ENCODE measurements at places on chromosomes 16 and 17.

GRCh38 chr17:63993368-63993985, 4.7 kb upstream of the PRR29 start:
- peak; percentile 22 for DNase-seq

DNA sequence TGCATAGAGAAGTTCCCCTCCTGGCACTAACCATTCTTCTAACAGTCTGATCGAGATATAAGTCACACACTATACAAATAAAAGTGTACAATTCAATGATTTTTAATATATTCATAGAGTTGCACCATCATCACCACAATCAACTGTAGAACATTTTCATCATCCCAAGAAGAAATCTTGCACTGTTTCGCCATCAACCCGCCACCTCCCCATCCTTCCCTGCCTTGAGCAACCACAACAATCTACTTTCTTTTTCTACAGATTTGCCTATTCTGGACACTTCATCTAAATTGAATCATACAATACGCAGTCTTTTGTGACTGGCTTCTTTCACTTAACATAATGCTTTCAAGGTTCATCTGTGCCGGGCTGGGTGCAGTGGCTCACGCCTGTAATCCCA, 33.0 kb upstream of the GUCY2D start:
- DNase-seq, result no peak

DNA sequence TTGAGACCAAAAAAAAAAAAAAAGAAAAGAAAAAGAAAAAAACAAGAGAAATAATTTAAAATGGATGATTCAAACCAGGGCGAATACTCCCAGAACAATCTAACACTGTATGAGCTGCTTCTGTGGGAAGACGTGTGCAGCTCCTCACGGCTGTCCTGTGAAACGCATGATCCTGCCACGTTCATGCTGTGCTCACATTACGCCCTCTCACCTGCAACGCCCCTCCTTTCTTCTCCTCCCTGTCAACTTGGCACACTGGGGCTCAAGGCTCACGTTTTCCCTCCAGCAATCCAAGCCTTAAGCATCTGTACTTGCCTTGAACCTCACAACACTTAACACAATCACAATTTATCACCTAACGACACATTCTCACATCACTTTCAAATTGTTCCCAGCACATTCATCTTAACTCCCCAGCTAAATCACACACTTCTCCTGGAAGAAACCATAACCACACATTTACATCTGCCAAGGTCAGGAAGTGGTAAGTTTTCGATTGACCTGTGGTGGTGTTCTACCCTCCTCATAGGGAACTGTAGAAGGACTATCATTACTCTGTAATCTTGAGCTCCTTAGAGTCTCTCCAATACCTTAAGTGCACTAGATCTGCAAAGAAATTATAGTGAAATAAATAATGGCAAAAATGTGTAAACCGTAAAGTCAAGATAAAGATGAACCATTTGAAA, 29.1 kb downstream of the MBTPS1 start:
- no peak for DNase-seq

- no peak for DNase-seq
Measured at GRCh38 chr17:58666858-58667267, 25.0 kb downstream of the TEX14 start.

- DNase-seq, result peak; percentile 49
Measured at GRCh38 chr17:57864273-57864672, 14.4 kb upstream of the MRPS23 start.

DNA sequence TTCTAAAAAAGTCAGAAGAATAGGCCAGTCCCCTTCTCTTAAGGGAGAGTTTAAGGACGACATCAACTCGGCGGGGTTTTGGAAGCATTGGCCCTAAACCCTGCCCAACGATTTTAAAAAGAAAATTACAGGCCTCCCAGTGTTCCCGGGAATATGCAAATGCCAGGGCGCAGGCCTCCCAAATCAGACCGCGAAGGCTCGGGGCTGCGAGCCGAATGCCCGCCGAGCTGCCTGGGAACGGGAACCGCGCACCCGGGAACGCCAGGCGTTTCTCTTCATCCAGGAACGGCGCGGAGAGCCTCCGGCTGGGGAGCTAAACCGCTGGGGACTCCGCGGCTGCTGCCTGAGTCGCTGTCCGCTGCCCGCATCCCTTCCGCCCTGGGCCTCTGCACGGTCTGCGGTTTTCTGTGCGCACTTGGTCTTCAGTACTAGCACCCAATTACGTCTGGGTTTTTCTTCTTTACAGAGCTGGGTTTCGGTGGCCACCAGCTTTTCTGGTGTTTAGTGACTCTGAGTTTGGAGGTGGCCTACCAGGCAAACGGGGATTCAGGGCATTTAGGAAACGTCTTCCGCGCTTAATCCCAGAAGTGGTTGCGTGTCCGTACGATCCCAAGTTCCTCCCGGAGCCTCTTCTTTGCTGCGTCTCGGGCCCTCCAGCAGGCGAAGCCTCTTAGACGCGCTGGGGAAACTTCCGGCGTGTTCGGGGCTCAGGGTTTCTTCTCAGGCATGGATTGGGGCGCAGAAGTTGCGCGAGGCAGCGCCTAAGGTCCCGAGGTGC, 5.7 kb downstream of the IRX5 start:
- peak; percentile 95 for DNase-seq

- DNase-seq, result no peak
Measured at GRCh38 chr17:59791603-59792457, 84.4 kb downstream of the VMP1 start.

GRCh38 chr17:60641810-60642220, 35.8 kb upstream of the BCAS3 start:
- DNase-seq, result peak; percentile 85

- peak; percentile 22 for DNase-seq
Measured at GRCh38 chr17:50072130-50072529, 16.2 kb downstream of the ITGA3 start.

DNA sequence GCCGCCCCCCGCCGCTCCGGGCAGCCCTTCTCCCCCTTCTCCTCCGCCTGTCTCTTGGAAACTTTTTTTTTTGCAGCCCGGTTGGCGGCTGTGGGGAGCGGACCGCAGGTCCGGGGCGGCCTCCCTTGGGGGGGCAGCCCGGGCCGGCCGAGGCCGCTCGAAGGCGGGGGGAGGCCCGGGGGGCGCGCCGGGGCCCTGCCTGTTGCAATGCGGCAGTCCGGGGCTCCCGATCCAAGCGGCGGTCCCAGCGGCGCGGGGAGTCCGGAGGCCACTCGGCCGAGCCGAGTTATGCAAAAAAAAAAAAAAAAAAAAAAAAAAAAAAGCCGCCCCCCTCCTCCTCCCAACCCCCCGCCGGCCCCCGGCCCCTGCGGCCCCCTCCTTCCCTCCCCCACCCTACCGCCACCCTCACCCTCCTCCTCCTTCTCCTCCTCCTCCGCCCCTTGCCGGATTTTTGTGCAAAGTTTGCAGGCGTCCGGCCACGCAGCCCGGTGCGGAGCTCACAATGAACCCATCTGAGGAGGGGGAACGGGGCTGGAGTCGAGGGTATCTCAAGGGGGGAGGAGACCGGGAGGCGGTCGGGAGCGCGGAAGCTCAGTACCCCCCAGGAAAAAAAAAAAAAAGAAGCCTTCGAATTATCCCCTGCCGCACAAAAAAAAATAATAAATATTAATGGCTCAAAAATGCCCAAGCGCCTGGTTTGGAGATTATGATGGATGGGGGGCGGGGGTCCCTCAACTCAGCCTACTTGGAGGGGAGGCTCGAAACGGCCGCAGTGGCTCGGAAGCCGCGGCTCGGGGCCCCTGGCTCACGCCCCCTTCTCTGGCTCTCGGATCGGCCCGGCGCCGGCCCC, at the start of gene ZNF423:
Gene ZNF423, minus strand, starts transcription at position 291 of the 850 bp plus-strand sequence. CDS start 338 bp downstream, outside the sequence.
- peak; percentile 77 for DNase-seq

GRCh38 chr16:30985401-30986128, 558 bp downstream of the HSD3B7 start:
- no peak for DNase-seq

- no peak for DNase-seq
Measured at GRCh38 chr16:68062910-68063393, 22.2 kb upstream of the NFATC3 start.

- no peak for DNase-seq
Measured at GRCh38 chr17:9370467-9370866, 205.2 kb downstream of the STX8 start.

DNA sequence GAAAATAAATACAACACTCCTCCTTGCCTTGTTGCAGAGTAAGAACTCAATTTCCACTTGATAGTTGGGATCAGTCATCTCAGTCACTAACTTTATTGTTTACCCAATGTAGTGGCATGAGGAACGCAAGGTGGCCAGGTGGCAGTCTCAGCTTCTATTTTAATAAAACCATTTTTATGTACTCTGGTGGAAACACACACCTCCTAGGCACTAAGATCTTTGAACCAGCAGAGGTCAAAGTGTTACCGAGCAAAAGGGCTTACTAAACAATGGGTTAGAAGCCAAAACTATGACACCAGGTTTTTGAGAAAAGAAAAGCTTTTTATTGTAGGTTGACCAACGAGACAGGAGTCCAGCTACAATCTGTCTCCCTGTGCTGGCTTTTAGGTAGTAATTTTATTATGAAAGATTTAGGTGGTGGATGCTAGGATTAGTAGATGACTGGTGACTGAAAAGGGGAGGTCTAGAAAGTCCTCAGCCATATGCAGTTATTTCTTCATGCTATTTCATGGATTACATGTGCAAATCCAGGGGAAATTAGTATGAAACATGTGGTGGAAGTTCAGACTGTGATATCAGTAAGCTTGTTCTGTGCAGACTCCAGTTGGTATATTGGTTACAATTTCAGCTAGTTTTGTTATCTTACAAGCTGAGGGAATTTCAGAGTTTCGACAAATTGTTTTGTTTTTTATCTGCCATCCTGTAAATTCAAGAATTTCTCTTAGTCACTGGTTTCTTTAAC, 122.3 kb downstream of the PCTP start:
- no peak for DNase-seq

- peak; percentile 93 for DNase-seq
Measured at GRCh38 chr16:66842765-66843164, 1.4 kb upstream of the CA7 start.

GRCh38 chr17:81218991-81219390, 3.8 kb downstream of the CEP131 start:
- peak; percentile 11 for DNase-seq

DNA sequence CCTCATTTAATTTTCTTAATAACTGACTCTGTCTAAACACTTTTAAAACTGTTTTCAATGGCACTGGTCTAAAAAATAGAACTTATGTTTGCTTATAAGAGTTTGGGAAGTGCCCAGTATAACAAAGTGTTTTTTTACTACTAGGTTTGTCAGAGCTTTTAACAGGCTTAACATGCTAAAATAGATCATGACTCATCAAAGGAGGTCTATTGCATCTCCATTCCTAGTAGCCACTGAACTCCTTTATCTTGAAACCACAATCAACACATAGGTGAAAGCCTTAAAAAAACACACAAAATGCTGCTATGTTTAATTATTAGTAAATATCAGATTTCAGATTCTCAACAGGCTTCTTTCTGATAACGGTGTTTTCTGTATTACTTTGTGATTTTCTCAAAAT, 196.4 kb upstream of the KIF2B start:
- DNase-seq, result peak; percentile 71

DNA sequence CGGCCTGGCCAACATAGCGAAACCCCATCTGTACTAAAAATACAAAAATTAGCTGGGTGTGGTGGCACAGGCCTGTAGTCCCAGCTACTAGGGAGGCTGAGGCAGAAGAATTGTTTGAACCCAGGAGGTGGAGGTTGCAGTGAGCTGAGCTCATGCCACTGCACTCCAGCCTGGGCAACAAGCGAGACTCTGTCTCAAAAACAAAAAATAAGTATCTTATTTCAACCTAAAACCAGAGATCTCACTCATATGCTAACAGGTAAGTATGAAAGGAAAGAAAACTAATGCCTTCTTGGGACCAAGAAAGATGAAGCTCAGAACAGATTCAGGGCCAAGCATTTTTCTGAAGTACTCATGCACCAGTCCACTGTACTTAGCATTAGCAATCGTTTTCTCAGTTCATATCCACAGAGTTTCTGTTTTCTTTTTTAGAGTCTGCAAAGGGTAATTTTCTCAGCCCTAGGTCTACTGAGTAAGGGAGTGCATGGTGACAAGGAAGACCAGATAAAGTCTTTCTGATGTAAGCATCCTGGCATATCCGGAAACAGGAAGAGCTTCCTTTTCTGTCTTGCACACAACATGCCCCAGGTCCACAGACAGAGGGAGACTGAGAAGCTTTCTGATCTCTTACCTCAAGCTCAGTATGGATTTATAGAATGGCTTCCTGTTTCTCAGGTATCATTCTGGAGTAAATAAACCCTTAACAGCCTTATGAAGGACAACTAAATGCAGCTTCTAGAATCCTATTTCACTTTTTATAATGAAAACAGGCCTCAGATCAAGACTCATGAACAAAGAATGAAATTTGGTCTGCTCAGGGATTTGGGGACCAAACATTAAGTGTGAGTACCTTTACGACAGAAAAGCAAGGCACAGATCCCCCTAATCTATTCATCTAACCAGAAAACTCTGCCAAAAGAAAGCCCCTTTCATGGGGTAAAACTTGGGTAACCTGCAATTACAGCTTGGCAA, 38.7 kb upstream of the FOXJ1 start:
- DNase-seq, result no peak

- DNase-seq, result no peak
Measured at GRCh38 chr17:47797797-47798196, 23.8 kb downstream of the OSBPL7 start.

- no peak for DNase-seq
Measured at GRCh38 chr17:16281351-16281750, 64.3 kb downstream of the PIGL start.

DNA sequence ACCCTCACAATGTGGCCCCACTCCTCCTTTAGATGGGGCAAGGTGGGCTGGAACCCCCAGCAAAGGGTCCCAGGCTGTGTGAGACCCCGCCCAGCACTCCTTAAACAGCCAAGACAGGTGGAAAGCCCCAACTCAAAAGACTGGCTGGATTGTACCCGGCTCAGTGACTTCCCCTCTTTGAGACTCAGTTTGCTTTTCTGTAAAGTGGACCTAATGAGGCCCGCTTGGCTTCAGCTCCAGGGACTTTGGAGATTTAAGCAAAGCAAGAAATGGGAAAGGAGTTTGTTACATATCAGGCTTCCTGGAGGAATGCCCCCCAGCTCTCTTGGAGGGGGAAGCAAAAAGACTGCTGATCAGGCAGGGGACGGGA, 39.3 kb downstream of the SNX20 start:
- DNase-seq, result no peak

DNA sequence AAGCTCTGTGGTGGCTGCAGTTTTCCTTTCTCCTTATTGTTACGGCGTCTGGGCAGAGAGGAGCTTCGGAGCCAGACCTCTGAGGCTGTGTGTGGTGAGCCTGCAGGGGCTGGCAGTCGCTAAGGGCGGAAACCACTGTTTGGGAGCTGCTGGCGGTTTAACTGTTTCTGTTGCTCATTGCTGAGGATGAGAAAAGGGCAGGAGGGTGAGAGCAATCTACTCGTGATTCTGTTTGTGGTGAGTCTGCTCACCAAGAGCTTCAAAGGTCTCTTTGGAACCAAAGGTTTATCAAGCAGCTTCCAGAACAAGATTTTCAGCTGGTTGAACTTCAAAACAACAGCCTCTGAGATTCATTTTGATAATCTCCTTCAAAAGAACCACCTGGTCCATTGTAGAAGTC, 143.9 kb downstream of the ANKFN1 start:
- DNase-seq, result peak; percentile 61

DNA sequence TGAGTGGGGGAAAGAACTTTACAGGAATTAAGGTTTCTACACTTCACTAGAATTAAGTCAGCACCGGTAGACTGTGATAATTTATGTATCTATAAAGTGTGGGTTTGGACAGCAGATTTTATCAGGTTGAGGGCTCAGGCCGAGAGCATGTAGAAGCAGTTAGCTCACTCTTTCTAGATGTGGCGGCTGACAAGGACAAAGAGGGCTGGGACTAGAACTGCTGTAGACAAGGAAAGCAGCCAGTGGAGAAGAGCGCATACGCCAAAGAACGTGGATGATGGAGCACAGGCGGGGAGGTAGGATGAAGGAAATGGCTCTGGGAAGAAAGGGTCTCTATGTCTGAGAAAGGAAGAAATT, 504 bp upstream of the GOSR1 start:
- peak; percentile 49 for DNase-seq

GRCh38 chr17:15492791-15493692, 25.6 kb upstream of the CDRT4 start:
- no peak for DNase-seq
